ENCODE measurements at places on chromosomes 11 and 22. TPM values are rescaled to one million over a fixed set of nuclear protein-coding genes. Genes with fewer than 3 reads are reported as not detected.

DNA sequence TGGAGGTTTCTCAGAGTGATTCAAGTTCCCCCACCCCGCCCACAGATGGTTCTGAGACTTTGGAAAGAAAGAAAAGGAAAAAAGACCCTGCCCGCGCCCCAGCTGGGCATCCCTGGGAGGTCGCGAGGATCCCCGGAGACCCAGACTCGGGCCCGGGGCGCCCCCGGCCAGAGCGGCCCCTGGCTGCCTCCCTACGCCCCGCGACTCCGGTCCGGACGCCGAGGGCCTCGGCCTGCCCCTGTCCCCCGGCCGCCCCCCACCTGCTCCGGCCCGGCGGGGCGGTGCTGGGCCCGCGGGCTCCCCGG is 2.3 kb upstream of the AIFM3 start:
- DNase-seq, result no peak

DNA sequence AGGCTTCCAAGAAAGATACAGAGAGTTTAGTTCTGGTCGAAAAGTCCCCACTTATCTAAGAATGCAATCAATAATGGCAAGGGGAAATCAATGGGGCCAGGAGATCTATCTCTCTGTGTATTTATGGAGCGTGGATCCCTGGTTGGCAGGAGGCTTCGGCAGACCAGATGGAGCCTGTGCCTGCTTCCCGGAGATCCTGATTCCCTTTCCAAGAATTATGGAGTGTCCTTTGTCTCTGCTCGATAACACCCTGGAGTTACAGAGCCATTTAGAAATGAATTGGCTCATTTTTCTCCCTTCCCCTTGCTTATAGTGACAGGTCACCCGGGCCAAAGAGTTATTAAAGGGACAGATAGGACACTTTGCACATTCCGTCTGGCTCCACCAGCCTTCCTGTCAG is 92.4 kb downstream of the ISX start:
- DNase-seq, result no peak

DNA sequence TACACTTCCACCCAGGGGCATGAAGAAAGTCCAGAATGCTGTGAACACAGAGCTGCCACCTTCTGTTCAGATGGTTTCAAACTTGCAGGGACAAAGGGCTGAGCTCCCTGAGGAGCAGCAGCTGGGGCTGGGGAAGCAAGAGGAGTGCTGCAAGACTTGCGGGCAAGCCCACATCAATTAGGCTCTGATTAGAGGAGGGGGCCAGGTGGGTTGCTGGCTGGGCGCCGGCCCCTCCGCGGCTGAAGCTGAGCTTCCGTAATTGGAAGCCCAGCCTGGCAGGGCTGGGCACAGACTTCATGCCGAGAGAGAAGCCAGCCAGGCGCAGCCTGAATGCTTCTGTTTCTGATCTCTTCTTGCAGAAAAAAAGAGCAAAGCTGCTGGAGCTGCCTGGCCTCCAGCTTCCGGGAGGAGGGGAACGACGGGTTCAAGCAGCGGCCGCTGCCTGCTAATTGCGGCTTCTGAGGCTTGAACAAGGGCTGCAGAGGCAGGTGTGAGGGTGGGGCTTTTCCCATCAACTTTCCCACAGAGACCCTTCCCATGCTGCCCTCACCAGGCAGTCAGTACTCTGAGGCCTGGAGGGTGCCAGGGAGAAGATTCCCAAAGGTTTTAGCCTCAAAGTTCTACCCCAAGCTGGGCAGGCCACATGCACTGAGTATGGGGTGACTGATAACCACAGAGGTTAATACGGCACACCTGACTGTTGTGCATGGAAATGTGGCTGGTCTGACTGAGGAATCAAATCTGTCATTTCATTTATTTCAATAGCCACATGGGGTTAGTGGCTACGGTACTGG is 91.1 kb upstream of the LMO1 start:
- DNase-seq, result no peak

DNA sequence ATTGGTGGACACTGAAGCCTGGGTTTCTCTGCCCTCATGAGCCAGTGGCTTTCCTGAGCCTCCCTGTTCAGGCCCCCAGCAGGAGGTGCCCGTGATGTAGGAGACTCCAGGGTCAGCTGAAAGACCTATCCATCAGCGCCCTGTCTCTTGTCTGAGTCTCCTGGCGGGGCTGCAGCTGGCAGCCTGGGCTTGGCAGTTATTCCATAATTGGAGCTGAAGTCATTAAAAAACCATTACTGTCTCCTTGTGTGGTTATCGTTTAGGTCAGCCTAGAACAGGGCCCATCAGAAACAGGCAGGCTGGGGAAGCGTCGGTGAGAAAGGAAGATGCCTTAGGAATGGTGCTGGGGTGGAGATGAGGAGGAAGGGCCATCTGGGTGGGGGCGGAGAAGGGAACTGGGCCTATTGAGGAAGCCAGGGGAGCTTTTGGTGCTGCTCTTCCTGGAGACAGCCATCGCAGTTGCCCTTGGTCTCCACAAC is 5.0 kb downstream of the TUB start:
- no peak for DNase-seq

The CRYBB1 gene
- total RNA-seq, result not detected

The CELSR1 gene
- total RNA-seq, result 5.7 TPM

The YAP1 gene
- total RNA-seq, result 41.1 TPM

The SCARF2 gene
- total RNA-seq, result 7.7 TPM

Measured in H4 (cell line).